ENCODE measurements at places on chromosomes 1 and 21.

- no peak for DNase-seq
Observed at GRCh38 chr1:155607708-155608107, 2.3 kb upstream of the MSTO1 start.

DNA sequence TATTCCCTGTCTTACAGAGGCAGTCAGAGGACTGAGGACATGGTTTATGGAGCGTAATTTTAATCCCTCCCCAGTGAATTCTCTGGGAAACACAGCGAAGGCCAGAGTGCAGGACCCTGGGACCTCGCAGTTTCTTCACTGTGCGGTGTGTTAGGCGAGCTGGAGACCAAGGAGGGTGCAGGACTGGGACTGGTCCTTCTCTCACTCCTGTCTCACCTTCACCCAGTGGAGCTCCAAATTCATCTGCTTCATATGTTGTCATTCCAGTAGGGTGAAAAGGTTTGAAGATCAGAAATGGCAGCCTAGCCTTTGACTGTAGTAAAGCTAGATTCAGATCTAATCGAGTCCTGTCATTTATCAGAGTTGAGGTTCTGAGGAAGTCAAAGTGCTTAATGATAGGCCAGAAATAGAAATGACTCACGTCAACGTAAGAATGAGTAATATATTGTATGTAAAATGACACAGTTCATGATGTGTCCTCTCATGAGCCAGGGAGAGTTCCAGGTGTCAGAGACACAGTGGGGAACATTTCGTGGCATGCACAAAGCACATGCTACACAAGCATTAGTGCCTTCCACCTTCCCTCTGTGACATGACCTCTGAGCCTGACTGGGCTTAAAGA is 647.5 kb downstream of the SMYD3 start:
- DNase-seq = no peak

GRCh38 chr1:238469146-238469631 is 578.5 kb upstream of the ZP4 start:
- no peak for DNase-seq

GRCh38 chr1:168509875-168510791 is 33.7 kb downstream of the XCL2 start:
- DNase-seq = no peak

DNA sequence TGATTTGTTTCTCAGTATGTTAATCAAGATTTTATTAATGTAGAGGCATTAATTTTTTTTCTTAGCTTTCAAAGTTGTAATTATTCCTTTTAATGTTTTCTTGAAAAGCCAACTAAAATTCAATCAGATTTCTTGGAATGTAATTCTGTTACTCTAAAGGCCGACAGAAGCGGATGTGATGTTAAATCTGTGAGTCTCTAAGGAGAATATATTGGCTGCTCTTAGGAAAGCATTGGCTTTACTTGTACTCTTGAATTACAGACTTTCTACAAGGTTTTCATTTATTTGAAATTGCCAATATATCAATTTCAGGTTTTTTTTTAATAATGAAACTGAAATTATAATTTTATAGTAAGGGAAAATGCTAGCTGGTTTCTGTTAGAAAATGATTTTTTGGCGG is 29.2 kb downstream of the RRP15 start:
- DNase-seq = no peak

DNA sequence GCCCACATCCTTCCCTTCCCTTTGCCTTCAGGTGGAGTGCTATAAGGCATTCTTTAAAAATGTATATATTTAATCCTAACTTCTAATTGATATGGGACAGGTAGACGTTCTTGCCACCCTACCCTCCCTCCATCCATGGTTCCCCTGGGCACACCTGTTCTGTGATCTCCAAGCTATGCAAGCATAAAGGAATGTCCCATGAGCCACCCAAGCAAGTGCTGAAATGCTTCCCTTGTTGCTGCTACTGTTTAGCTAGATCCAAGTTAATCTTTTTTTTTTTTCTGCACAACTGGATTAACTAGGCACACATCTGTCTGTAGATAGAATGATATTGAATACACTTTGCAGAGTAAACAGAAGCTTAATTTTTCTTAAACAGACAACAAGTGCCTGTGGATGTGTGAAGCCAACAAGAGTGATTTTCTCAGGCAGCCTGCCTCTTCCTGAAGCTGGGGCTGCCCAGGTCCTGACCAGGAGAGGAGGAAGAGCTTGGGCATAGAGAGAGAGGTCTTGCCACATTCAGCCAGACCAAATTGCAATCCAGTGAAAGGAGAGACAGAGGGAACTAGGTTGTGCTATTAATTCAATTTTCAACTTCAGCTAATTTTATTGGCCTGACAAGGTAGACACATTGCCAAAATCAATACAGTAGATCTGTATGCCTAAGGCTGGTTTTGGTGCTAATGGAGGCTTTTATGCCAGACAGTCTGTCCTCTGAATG is 28.2 kb upstream of the ATP1B1 start:
- no peak for DNase-seq

- no peak for DNase-seq
Observed at GRCh38 chr1:112877750-112878149, 78.2 kb downstream of the SLC16A1 start.

GRCh38 chr1:160375788-160376524 is 9.1 kb downstream of the NHLH1 start:
- DNase-seq = no peak

DNA sequence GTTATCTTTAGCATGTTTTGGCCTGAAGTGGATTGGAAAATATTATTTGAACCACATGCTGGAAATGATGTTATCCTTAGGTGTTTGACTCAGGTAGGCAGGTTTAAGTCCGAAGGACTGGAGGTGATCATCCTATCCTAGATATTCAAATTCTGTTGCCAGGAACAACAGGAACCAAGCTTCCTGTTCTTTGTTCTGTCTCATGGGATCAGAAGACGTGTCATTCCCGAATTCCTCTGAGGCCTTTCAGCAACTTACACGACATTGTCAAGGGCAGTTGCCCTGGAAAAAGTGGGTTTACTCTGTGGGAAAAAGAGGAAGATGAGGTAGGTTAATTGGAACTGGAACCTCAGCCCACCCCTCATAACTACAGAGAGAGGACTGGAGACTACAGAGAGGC is 36.6 kb downstream of the SLAMF6 start:
- no peak for DNase-seq

Measured in CD14-positive monocyte (primary cell).